ENCODE measurements at places on chromosomes 3 and 15. TPM values are rescaled to one million over a fixed set of nuclear protein-coding genes. Genes with fewer than 3 reads are reported as not detected.

The ITPKA gene
- polyA plus RNA-seq: 0.15 TPM

The SPTSSB gene
- polyA plus RNA-seq: 2.5 TPM

The ATP8B4 gene
- 11.3 TPM for polyA plus RNA-seq

The P3H2 gene
- polyA plus RNA-seq: 359 TPM

- no peak for DNase-seq
Measured at GRCh38 chr3:24181256-24181655, 236.2 kb downstream of the NR1D2 start.

GRCh38 chr15:48718646-48719045, 73.1 kb upstream of the FBN1 start:
- DNase-seq: no peak

- DNase-seq: peak; percentile 94
Measured at GRCh38 chr15:73870700-73871408, 2.5 kb upstream of the TBC1D21 start.

DNA sequence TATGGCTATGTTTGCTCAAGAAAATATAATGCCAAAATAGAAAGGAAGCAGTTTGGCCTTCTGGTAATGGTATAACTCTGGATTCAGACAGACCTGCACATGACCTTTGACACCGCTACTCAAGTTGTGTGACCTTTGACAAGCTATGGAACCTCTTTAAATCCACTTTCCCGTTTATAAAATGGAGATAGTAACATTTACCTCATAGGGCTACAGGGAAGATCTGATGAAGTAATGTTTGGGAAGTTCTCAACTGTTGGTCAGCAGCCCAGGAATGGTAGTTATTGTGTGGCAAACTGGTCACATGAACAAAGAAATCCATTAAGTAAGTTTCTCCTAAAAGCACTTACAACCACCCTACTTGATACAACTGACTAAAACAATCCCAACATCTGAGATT, 95.1 kb upstream of the PHLDB2 start:
- DNase-seq: no peak

GRCh38 chr3:16056217-16056616, 118.3 kb upstream of the GALNT15 start:
- no peak for DNase-seq

DNA sequence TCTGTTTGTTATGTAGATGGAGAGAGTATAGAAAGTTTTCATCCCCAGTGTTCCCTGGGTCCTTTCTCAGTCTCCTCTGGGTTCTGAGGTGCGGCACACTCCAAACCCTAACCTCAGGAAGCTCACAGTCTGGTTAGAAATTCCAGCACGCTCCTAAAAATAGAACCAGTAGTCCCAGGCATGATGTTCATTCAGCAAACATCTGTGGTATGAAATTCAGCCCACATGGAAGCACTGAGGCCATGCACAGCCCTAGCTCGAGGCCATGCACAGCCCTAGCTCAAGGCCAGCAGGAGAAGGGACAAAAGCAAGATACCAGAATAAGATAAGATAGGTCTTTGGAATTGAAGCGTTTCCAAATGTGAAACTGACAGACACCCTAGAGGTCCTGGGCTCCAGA, 82.3 kb upstream of the OXTR start:
- no peak for DNase-seq

- DNase-seq: no peak
Measured at GRCh38 chr3:155594526-155595187, 150.2 kb downstream of the PLCH1 start.

GRCh38 chr15:35673093-35673684, 127.2 kb upstream of the DPH6 start:
- no peak for DNase-seq

DNA sequence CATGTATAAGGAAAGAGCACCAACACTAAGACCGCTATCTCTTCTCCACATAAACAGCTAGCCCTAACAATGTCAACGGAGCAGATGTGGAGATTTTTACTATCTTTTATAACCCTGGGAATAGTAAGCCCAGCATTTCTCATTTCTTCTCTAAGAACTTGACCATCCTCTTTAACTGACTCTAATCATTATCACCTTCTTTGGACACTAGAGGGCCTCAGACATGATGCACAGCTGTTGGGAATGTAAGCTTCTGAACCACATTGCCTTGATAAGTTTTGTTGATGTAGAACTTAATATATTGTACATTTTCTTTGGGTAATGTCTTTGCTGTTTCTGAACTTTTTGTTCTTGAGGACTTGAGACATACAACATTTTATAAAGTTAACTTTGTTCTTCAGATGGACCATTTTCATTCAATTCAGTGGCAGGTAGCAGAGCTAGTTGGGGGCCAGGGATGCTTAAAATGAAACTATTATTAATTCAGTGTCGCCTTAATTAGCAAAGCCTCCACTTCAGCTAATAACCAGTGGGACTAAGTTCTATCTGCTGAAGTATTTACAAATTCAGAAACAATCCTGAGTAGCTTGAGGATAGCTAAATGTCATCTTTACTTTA, 9.6 kb upstream of the TAGLN3 start:
- DNase-seq: no peak

DNA sequence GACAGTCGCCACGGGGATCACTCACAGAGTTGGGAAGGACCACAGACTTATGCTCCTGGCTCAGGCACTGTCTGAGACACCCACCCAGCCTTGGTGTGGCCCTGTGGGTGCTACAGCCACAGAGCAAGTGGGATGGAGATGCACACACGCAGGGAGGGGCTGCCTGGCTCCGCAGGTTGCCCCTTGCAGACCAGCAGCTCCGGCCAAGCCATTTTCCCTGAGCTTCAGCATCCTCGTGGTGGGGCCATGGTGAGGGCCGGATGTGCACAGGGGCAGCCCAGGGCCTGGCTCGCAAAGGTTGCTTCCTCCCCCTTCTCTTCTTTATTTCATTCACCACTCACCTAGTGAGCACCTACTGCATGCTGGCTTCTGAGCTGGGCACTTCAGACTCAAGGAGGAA, 55.4 kb upstream of the GRIP2 start:
- no peak for DNase-seq

- DNase-seq: peak; percentile 62
Measured at GRCh38 chr3:179558742-179559364, 3.9 kb upstream of the ACTL6A start.

GRCh38 chr3:11757441-11757875, 89.2 kb downstream of the TAMM41 start:
- DNase-seq: no peak

DNA sequence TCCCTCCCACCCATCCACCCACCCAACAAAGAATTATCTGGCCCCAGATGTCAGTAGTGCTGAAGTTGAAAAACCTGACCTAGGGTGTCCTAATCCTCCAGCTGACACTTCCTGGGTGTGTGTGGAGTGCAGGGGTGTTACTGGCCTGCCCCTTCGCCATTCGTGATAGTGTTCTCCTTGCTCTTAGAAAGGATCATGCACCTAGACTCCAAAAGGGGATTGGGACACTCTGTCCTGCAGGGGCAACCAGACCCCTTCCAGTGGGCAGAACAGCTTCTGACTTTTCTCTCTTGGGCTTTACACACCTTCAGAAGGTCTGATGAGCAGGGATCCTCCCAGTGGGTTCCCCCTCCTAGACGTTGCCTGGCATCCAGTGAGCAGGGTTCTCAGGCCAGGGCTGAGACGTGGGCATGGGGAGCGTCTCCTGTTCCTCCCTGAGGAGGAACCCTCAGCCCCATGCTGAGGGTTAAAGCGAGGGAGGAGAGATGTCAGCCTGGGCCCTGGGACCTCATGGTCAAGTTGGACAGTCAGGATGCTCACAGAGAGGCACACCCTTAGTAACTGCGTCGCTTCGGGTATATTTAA, 75.0 kb downstream of the AAGAB start:
- DNase-seq: no peak

DNA sequence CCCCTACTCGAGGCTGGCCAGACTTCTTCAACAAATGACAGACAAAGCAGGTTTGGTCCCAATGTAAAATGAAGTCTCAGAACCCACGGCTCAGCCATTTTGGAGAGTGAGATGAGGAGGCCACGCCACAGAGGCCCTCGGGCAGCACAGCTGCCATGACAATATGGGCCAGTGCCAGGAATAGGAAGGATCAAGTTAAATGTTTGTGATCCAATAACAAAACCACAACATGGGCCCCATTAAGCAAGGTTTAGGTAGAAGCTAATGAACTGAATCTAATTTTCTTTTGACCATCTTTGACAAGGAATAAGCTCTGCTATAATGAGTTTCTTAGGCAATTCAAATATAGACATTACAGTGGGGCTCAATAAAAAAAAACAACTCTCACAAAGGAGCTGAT, 52.6 kb downstream of the RFTN1 start:
- no peak for DNase-seq

DNA sequence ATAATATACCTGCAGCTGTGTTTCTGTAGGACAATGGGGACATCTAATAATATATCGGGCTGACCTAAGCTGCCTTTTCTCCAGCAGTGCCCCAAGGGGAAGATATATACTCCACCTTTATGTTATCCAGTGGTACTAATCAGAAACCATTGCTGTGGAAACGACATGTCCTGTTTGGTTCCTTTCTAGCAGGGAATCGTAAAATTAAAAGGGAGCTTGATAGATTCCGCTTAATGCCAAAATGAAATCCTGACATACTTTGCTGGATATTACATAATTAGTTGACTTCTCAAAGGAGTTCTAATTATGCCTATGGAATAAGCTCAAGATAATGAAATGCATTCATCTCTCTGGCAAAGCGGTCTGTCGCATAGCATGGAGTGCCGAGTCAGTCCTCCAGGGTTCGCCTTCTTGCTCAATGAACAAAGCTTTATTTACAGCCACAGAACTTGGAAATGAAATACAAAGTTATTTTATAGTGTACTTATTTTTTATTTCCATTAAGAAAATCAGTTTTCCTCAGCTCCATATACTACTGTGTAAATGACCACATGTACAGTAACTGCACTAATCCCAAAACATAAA, 262.8 kb downstream of the LRTM1 start:
- no peak for DNase-seq

- DNase-seq: no peak
Measured at GRCh38 chr15:82074610-82075009, 28.8 kb upstream of the MEX3B start.

GRCh38 chr3:160225176-160226025, at the start of gene C3orf80:
Gene C3orf80, plus strand, starts transcription at chr3:160225422. Its CDS starts 214 bp downstream, at chr3:160225636.
- no peak for DNase-seq

DNA sequence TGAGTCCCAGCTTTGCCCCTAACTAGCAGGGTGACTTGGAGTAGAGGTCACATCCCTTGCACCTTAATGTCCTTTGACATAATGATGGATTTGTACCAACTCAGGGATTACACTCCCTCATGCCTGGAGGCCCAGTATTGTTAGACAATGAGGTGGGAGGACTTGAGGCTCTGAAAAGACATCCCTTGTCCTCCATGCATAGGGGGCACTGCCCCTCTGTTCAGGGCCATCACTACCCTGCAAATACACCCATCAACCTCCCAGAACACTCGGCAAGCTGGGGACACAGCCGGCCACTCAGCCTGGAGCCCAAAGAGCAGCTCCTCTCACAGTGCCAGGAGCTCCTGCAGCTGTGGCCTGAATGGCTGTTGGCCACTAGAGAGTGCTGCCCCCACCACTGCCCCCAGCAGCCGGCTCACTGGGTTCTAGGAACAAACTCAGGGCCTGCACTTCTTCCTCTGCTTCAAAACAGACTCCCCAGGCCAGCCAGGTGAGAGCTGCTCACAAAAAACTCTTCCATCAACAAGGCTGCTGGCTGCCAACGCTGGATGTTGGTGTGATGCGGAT, 90.2 kb downstream of the GABRB3 start:
- no peak for DNase-seq

GRCh38 chr3:60630953-60631352, 620.3 kb downstream of the FHIT start:
- DNase-seq: no peak

DNA sequence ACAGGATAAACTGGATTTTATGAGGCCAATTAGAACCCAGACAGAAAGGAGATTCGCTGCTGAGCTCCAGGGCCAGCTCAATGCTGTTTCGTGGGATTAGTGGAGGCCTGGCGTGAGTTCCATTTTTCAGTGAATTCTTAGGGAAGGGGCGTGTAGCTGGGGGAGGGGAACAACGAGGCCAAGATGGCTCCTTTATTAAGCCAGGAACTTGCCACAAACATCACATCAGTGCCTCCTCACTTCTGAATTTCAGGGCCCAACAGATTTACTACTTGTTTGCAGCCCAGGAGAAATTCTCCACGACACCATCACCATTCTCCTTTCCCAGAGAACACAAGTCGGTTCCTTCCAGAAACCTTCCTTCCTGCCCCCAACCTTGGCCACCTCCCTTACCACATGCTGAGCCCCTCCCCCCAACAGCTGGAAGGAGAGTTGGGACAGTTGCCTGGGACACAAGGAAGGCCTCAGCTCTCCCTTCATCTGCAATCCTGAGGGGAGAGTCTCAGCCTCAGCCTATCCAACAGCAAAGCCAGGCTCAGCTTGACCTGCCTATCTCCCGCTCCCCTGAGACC, 5.8 kb downstream of the IGDCC4 start:
- peak; percentile 78 for DNase-seq

Data from ovary (tissue), 10 donors.